CD4-positive, alpha-beta T cell treated with Interleukin-12 subunit alpha and Interleukin-12 subunit beta, for 1 hour (primary cell): ENCODE measurements at places on chromosomes 4 and X.

GRCh38 chr4:10267066-10267465 lies 150.5 kb upstream of the WDR1 start:
- no peak for DNase-seq

DNA sequence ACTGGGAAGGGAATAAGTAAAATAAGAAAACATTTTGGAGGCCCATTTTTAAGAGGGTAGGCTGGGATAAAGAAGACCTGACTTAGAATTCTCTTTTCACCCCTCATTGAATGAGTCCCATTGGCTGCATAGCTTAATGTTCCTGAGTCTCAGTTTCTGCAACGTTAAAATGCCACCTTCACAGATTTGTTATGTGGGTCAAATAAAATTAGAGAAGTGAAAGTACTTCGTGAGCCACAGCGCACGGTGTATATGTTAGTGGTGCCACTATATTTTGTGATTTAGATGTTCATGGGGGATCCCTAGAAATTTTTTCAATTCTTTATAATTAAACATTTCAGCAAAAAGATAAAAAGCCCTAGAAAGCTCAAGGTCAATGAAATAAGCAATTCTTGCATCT lies 109.2 kb upstream of the HS3ST1 start:
- no peak for DNase-seq

DNA sequence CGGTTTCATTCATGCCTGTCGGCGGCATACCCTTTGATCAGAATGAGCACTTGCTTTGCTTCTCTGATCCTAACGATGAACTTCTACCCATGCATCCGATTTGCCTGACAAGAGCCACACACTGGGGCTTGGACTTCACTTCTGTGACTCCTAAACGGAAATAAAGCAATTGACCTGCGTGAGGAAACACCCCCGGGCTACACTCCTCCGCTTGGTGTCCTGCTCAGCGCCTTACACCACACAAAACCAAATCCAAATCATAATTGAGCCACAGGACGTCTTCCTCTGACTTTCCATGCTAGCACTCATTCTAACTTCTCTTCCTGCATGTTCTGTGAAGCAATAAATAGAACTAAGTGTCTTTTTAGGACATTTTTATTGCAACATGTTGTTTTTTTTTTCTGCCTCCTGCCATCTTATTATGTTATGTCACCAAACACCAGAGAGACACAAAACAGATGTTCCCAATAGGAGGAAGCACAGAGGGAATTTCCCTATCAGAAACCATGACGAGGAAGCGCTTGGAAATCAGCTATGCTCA lies 110.8 kb upstream of the FAM9B start:
- DNase-seq: no peak

- DNase-seq: no peak
These were observed 76.7 kb downstream of the FHIP1A start for GRCh38 chr4:151485541-151486131.

- DNase-seq: no peak
These were observed 8.9 kb upstream of the CRLF2 start for GRCh38 chrX:1221296-1221845.
